Upper lobe of right lung (tissue), 1 donor: ENCODE measurements at places on chromosomes 12 and 14. TPM values are rescaled to one million over a fixed set of nuclear protein-coding genes. Genes with fewer than 3 reads are reported as not detected.

DNA sequence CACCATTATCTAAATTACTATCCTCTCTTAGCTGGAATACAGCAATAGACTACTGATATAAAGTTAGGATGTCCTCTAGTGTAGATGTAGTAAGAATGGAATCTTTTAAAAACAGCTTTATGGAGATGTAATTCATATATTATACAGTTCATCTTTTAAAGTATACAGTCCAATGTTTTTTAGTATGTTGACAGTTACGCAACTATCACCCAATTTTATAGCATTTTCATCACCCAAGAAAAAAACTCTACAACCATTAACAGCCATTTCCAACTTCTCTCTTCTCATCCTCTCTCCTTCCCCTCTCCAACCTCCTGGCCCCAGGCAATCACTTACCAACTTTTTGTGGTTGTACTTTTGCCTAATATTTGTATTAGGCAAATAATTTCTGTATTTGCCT is 22.6 kb downstream of the EPYC start:
- no peaks in the 10 kb centered on the region for H3K27me3 ChIP-seq
- no peaks in the 10 kb centered on the region for H3K4me1 ChIP-seq
- H3K4me3 ChIP-seq = no peak overlapping the region

DNA sequence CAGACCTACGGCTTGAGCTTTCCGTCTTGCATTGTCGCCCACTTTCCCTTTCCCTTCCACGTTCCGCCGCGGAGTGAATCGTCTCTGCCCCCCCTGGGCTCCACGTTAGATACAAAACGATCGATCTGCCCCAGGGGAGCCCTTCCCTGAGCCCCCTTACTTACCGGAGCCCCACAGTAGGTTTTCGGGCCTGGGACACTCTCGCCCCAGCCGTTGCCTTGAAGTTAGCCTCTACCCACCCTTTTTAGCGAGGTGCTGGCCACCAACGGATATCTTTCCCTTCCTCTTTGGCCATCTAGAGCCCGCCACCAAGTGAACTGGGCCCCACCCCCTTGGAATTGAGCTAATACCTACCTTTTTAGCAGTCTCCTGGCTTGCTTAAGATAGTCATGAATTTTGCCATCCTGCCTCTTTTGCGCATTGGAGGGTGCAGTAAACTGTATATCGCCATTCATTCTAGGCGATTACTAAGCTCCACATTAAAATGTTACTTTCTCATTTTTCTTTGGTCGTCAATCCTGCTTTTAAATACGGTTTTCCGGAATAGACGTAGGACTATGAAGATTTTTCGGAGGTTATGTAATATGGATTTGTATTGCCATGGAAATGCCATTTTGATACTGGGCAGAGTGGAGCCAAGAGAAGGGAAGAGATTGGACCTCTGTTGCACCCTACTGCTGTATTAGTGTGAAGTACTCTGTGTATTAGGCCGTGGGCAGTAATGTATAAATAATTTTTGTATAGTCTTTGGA is 764 bp downstream of the RBM25 start:
- peaks cover 40% of the 10 kb centered on the region for H3K4me1 ChIP-seq
- no peaks in the 10 kb centered on the region for H3K27me3 ChIP-seq
- peak overlapping the region; percentile 91 for H3K27ac ChIP-seq
- no peak for DNase-seq
- peak overlapping the region; percentile 82 for H3K4me3 ChIP-seq
- H3K36me3 ChIP-seq = peaks cover 12% of the 10 kb centered on the region

GRCh38 chr14:37595809-37596621 is 586 bp downstream of the TTC6 start:
- peak overlapping the region; percentile 87 for H3K27ac ChIP-seq
- peaks cover 89% of the 10 kb centered on the region for H3K27me3 ChIP-seq
- peak overlapping the region; percentile 52 for H3K4me3 ChIP-seq
- peaks cover 20% of the 10 kb centered on the region for H3K4me1 ChIP-seq
- peak; percentile 91 for DNase-seq

DNA sequence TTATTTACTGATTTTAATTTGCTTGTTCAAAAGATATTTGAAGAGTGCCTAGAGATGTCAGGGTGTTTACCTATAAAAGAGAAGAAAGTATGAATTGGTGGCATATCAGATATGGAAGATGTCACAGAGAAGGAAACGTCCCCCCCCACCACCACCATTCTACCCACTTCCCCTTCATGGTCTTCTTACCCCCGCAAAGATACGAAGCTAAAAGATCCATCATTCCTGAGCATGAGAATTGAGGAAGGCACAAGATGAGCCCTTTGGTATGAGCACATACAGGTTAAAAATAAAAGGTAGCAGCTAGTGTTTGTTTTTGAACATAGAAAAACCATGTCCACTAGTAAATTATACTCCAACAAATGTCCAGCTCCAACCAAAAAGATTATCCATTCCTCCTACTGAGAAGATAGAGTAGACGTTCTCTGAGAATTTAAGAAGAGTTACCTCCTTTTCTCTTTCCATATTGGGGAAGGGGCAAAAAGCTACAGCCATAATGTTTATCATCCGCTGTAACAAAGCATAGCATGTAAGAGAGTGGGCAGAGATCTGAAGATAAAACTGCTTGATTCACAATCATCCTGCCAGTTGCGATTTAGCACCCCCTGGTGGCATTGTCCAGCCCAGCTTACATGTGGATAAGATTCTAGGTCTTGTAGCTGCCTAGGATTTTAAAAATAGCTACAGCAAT is 29.1 kb downstream of the NFYB start:
- H3K4me1 ChIP-seq = peaks cover 8% of the 10 kb centered on the region
- no peaks in the 10 kb centered on the region for H3K27me3 ChIP-seq
- H3K4me3 ChIP-seq = no peak overlapping the region
- peaks cover 6% of the 10 kb centered on the region for H3K36me3 ChIP-seq

GRCh38 chr12:75650595-75651341 is 139.4 kb upstream of the KRR1 start:
- H3K27ac ChIP-seq = no peak overlapping the region
- H3K4me3 ChIP-seq = no peak overlapping the region
- no peaks in the 10 kb centered on the region for H3K27me3 ChIP-seq
- DNase-seq = no peak
- no peaks in the 10 kb centered on the region for H3K4me1 ChIP-seq
- no peaks in the 10 kb centered on the region for H3K36me3 ChIP-seq

DNA sequence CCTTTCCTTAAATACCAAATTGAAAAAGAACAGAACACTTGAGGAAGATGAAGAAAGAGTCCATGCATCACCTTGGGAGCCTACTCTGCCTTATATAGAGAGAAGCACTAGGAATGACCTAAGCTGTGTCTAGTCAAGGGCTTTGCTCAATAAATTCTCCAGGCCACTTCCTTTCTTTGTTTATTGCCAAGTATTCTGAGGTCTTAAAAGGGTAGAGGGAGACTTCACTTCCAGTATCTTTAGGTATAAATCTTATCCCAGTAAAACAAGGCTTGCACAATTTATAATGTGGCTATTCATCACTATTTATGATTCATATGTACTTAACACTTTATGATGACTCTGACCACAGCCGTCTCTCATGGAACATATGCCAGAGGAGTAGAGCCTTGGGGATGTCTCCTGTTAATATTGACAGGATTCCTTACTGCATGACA is 85.1 kb upstream of the ARHGAP5 start:
- no peak overlapping the region for H3K27ac ChIP-seq
- no peaks in the 10 kb centered on the region for H3K27me3 ChIP-seq
- no peak for DNase-seq

The OR6J1 gene
- total RNA-seq = not detected

DNA sequence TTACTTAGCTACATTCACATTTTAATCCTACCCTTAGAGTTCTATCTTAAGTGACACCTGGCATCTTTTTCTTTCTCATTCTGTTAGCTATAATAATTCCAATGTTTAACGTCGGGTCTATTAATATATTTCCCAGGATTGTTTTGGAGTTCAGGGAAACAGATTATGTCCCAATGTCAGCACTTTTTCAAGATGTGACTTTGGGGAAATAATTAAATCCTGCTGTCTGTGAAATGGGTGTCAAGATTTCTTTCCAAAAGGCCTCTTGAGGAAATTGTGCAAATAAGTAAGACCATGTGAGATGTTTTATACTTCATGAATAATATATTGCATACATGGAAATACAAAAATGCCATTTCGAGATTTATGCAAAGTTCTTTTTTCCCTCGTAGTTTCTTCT is 887.6 kb upstream of the SEL1L start:
- H3K4me1 ChIP-seq = no peaks in the 10 kb centered on the region
- H3K27me3 ChIP-seq = no peaks in the 10 kb centered on the region
- no peak overlapping the region for H3K4me3 ChIP-seq
- no peaks in the 10 kb centered on the region for H3K36me3 ChIP-seq
- DNase-seq = no peak
- H3K27ac ChIP-seq = no peak overlapping the region

DNA sequence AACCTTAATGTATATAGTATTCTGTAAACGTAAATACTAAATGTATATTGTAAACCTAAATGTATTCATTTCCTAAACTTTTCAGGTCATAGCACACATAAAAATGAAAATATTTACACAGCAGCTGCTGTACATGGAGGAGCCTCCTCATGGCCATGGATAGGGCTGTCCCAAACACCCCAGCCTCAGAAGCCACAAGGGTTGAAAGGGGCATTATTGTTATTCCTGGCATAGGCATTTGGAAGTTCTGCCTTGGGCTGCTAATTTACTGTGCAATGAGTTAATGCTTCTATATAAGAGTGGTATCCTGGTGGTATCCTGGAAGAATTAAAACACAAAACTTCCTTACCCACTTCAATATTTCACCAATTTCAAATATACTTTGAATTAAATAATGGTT is 159.4 kb downstream of the SLC5A8 start:
- no peak for DNase-seq
- no peaks in the 10 kb centered on the region for H3K36me3 ChIP-seq
- H3K27me3 ChIP-seq = no peaks in the 10 kb centered on the region
- no peak overlapping the region for H3K4me3 ChIP-seq

The MYH7 gene
- 0.12 TPM for total RNA-seq

The OTOGL gene
- total RNA-seq = 0.09 TPM

GRCh38 chr14:102544747-102545460 is 35.3 kb upstream of the ANKRD9 start:
- H3K4me3 ChIP-seq = peak overlapping the region; percentile 23
- H3K36me3 ChIP-seq = no peaks in the 10 kb centered on the region
- H3K27ac ChIP-seq = no peak overlapping the region
- peaks cover 22% of the 10 kb centered on the region for H3K27me3 ChIP-seq
